CD4-positive, alpha-beta T cell (primary cell): ENCODE measurements at places on chromosomes 7 and 10.

GRCh38 chr7:24824896-24825295 is 67.6 kb upstream of the GSDME start:
- no peak for DNase-seq

DNA sequence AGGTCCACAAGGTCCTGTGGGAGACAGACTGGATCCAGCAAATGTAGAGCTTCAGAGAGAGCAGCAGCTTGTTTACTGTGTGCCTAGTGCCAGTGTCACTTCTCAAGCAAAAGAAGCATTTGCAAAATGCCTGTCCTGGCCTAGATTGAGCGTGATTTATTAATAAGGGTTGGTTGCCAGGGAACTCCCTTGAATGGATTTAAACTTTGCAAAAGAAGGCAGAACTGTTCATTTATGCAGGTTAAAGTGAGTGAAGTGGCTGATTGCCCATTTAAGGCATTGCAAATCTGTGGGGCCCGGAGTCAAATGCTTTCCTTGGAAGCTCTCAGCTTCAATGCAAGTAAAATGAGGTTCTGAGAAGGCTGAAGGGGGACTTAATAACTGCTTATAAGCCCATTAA is 71.3 kb downstream of the CDHR3 start:
- no peak for DNase-seq

DNA sequence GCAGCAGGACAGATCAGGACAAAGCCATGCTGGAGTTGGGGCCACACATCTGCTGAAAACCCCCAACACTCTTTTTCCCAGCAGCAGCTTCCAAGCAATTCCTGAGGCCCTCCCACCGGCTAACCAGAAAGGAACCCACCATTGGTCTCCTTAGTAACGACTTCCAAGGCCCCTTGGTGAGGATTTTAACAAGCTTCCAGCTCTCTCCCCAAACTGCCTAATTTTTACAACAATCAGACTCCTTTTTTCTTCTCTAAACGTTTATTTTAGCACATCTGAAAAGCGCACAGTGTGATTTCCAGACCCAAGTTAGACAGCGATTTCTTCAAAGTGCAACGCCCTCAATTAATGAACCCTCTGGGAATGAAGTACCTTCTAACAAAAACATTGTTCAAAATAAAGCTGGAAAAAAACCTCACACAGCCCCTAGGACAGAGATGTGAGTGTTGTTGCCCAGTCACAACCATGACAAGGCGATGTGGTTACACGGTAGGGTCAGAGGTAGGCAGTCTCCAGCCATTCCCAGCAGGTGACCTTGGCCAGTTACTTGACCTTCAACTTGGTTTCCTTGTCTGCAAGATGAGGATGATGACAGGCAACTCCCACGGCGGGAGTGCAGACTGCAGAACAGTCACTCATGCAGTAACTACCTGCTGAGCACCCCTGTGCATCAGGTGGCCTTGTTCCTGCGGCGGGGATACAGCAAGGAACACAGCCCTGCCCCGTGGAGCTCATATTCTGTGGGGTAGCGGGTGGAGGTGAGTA is 82.3 kb downstream of the SLIT1 start:
- DNase-seq = no peak

- DNase-seq = no peak
Measured at GRCh38 chr7:78499283-78499682, 700.7 kb downstream of the PHTF2 start.

- no peak for DNase-seq
Measured at GRCh38 chr10:97724341-97724941, 10.9 kb downstream of the MARVELD1 start.
